ENCODE measurements at places on chromosomes 12 and 14.

- no peak for DNase-seq
Measured at GRCh38 chr14:102486513-102487203, 22.9 kb downstream of the ANKRD9 start.

DNA sequence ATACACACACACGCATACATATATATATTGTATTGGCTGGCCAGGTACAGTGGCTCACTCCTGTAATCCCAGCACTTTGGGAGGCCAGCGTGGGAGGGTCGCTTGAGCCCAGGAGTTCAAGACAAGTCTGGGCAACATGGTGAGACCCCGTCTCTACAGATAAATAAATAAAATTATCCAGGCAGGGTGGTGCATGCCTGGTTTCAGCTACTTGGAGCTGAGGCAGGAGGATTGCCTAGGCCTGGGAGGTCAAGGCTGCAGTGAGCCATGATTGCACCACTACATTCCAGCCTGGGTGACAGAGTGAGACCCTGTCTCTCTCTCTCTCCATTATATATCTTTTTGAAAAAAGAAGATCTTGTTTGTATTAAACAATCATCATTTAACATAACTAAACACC lies 4.6 kb upstream of the SYNE3 start:
- DNase-seq, result no peak

- no peak for DNase-seq
Measured at GRCh38 chr12:11767798-11768197, 118.3 kb downstream of the ETV6 start.

- DNase-seq, result no peak
Measured at GRCh38 chr12:59500915-59501314, 94.9 kb upstream of the SLC16A7 start.

- no peak for DNase-seq
Measured at GRCh38 chr14:65106316-65106715, 4.0 kb upstream of the MAX start.
